T-cell (primary cell): ENCODE measurements at places on chromosomes 1 and 21. TPM values are rescaled to one million over a fixed set of nuclear protein-coding genes. Genes with fewer than 3 reads are reported as not detected.

- H3K27ac ChIP-seq: no peak overlapping the region
- no peaks in the 10 kb centered on the region for H3K36me3 ChIP-seq
- DNase-seq: no peak
- H3K4me1 ChIP-seq: no peaks in the 10 kb centered on the region
- H3K4me3 ChIP-seq: no peak overlapping the region
- H3K27me3 ChIP-seq: no peaks in the 10 kb centered on the region
Observed at GRCh38 chr1:56065729-56066128, 513.6 kb downstream of the PLPP3 start.

Gene SCAF4
- total RNA-seq: 58.6 TPM

Gene CR1
- 8.8 TPM for total RNA-seq

GRCh38 chr1:6624710-6625583, at the start of gene THAP3:
THAP3 (plus strand) TSS chr1:6624868; CDS start chr1:6625219, 351 bp downstream.
- DNase-seq: peak; percentile 90
- no peaks in the 10 kb centered on the region for H3K27me3 ChIP-seq
- H3K4me3 ChIP-seq: peak within 1 kb of the TSS; percentile 55
- H3K4me1 ChIP-seq: peaks cover 33% of the 10 kb centered on the region

Gene BMP8B
- total RNA-seq: 0.76 TPM

GRCh38 chr1:86169625-86170024, 13.1 kb upstream of the COL24A1 start:
- H3K27me3 ChIP-seq: no peaks in the 10 kb centered on the region
- no peak overlapping the region for H3K27ac ChIP-seq
- DNase-seq: no peak
- H3K36me3 ChIP-seq: no peaks in the 10 kb centered on the region
- H3K4me3 ChIP-seq: no peak overlapping the region

Gene RSPO1
- not detected for total RNA-seq

Gene TNNI3K
- total RNA-seq: not detected

Gene C1orf210
- total RNA-seq: not detected
